ENCODE measurements at places on chromosomes 3 and 15.

DNA sequence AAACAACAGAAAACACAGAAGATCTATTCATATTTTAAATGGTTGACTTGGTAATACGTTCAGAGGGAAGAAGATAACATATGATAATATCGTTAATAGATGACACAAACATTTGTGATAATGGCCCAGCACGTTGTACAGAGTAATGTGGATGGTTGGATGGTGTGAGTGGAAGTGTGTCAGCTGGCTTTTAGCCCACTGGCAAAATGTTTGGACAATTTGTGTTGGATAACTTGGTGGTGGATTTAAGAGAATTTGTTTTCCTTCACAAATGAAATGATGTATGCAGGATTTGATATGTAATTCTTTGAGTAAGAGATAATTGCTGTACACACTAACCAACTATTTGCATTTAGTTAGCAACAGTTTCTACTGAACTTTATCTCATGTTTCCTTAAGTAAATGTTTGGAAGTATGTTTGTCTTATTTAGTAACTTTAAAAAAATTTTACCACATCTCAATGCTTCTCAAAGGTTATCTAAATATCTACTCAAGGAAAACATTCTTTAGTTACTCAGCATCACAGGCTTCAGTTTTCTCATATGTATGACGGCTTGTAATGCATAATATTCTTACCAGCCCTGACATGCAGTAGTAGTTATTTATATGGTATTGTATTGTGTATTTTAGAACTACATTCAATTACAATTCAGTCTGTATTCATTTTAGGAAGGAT, 328.5 kb upstream of the GOLIM4 start:
- DNase-seq: no peak

GRCh38 chr3:57778494-57778893, 22.4 kb downstream of the SLMAP start:
- DNase-seq: no peak

- no peak for DNase-seq
These were observed 62.3 kb upstream of the CPOX start for GRCh38 chr3:98655666-98656065.

DNA sequence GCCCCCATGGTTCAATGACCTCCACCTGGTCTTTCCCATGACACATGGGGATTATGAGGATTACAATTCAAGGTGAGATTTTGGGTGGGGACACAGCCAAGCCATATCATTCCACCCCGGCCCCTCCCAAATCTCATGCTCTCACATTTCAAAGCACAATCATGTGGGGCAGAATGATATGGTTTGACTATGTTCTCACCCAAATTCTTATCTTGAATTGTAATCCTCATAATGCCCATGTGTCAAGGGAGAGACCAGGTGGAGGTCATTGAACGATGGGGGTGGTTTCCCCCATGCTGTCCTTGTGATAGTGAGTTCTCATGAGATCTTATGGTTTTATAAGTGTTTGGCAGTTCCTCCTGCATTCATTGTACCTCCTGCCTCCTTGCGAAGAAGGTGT, 2.4 kb upstream of the CLEC3B start:
- DNase-seq: no peak

- DNase-seq: no peak
These were observed 210.6 kb upstream of the GADL1 start for GRCh38 chr3:31105011-31105410.

Data from DMS153 (cell line).